Thoracic aorta endothelial cell (primary cell): ENCODE measurements at places on chromosomes 13 and 19. TPM values are rescaled to one million over a fixed set of nuclear protein-coding genes. Genes with fewer than 3 reads are reported as not detected.

FUT1 gene
- 5.5 and 7.2 TPM in 2 replicates for total RNA-seq

CRB3 gene
- not detected in 2 replicates for total RNA-seq

DHRS12 gene
- 3.1 and 3.6 TPM in 2 replicates for total RNA-seq

SLC7A9 gene
- total RNA-seq = not detected in 2 replicates

NKPD1 gene
- total RNA-seq = under 0.01 and 0.22 TPM in 2 replicates

DNAJC15 gene
- 15.7 and 21.8 TPM in 2 replicates for total RNA-seq

LRFN3 gene
- 4.4 and 6.1 TPM in 2 replicates for total RNA-seq

PABPC3 gene
- 0.22 and 0.27 TPM in 2 replicates for total RNA-seq

IGFLR1 gene
- total RNA-seq = 0.53 and 1.1 TPM in 2 replicates

FFAR3 gene
- not detected in 2 replicates for total RNA-seq

TNNI3 gene
- not detected in 2 replicates for total RNA-seq

ERICH6B gene
- total RNA-seq = not detected in 2 replicates

BRSK1 gene
- 1.6 TPM in 1 of 2 replicates, not detected in the other for total RNA-seq

RXFP2 gene
- total RNA-seq = not detected in 2 replicates

SBK2 gene
- not detected in 2 replicates for total RNA-seq

RGCC gene
- total RNA-seq = 17.0 and 23.0 TPM in 2 replicates

GRK1 gene
- under 0.01 TPM in 1 of 2 replicates, not detected in the other for total RNA-seq

ATP8A2 gene
- total RNA-seq = 0.07 and 0.13 TPM in 2 replicates
